ENCODE measurements at places on chromosomes 2 and 18.

GRCh38 chr2:29817801-29818680 is 103.3 kb downstream of the ALK start:
- no peak for DNase-seq

GRCh38 chr18:48544116-48544515 is 5.3 kb downstream of the CTIF start:
- no peak for DNase-seq

DNA sequence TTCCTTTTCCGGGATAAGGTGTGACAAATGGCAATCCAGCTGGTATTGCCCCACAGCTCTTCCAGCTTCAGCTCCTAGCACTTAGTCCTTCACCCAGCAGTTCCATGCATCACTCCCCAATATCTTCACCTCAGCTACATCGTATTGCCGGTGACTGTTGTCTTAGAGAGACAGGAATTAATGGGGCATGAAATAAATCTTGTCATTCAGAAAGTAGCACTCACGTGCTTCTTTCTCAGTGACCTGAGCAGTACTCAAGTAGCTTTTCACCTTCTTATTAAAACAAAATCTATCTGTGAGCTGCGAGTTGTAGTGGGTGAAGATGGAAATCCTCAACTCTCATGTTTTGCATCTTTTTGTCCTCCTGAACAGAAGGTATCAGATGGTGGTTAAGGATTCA is 72.8 kb downstream of the PTH2R start:
- DNase-seq, result no peak

DNA sequence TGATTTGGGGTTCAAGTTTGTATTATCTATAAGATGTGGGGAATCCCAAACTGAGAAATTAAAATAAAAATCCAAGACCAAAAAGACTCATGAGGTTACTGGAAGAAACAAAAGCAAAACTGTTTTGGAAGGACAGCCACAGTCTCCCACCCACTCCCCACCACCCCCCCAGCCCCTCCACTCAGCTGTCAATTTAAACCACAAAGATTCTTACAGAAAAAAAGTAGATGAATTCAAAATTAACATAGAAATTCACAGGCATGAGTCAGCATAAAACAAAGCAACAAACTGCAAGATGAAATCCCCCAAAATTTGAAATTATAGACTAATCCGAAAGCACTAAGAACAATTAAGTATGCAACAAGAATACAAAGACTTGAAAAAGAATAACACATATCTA is 12.1 kb downstream of the MAP4K3 start:
- no peak for DNase-seq

- DNase-seq, result no peak
These were observed 5.8 kb downstream of the DCDC2C start for GRCh38 chr2:3709225-3709624.

DNA sequence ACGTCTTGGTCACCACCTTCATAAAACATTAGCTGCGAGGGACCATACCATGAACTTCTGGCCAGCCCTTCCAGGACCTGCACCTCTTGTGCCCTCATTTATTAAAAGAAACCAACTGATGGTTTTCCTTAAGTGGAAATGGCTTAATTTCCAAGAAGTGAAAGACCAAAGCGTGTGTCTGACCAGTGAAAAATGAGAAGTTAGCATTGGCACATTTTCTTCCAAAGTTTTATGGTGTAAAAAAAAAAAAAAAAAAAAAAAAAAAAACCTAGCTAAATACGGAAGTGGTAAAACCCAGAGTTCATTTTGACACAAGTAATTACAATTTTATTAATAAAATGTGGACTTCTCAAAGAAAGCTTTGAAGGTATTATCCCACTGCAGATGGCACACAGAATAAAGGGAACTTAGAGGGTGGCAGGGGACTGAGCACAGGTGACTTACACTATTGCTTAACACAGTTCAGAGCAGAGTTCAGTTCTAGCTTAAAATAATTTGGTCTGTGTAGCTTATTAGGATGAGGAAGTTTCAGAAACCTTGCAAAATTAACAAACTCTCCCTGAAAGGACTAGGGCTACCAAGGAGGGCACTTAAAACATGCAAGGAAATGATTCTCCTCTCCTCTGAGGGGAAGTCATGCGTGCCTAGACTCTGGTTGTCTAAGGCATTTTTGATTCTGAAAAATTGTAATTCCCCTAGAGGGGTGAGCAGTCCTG is 42.2 kb upstream of the EPG5 start:
- DNase-seq, result no peak

- DNase-seq, result no peak
These were observed 223.3 kb downstream of the MC4R start for GRCh38 chr18:60149316-60149715.

- DNase-seq, result no peak
These were observed 210.3 kb downstream of the UBE2E3 start for GRCh38 chr2:181190711-181191110.

GRCh38 chr2:68710336-68710735 is 24.3 kb upstream of the ARHGAP25 start:
- no peak for DNase-seq

GRCh38 chr2:136019306-136019705 is 33.9 kb upstream of the DARS1 start:
- no peak for DNase-seq

- DNase-seq, result no peak
These were observed 59.1 kb downstream of the CABLES1 start for GRCh38 chr18:23194155-23194996.

- peak; percentile 65 for DNase-seq
These were observed 1.4 kb downstream of the PPM1G start for GRCh38 chr2:27407798-27408491.

DNA sequence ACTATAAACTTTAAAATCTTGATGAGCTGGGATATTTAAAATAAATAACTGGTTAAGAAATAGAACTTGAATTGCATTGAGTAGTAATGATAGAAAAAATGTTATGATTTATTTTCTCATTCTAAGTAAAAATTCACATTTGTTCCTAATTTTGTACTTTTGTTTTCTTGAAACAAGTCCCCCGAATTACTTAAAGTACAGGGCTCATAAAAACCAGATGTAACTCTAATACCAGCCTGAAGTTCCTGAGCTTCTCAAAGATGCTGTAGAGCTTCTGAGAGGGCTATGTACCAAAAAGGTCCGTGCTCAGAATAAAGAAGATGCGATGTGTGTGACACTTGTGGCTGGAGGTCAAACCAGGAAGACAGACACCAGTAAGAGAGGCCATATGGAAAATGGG is 116.1 kb upstream of the TACR1 start:
- no peak for DNase-seq

GRCh38 chr2:30649278-30649677 is 158.0 kb downstream of the CAPN13 start:
- no peak for DNase-seq

GRCh38 chr2:65231892-65232477 is 4.4 kb downstream of the ACTR2 start:
- DNase-seq, result no peak

DNA sequence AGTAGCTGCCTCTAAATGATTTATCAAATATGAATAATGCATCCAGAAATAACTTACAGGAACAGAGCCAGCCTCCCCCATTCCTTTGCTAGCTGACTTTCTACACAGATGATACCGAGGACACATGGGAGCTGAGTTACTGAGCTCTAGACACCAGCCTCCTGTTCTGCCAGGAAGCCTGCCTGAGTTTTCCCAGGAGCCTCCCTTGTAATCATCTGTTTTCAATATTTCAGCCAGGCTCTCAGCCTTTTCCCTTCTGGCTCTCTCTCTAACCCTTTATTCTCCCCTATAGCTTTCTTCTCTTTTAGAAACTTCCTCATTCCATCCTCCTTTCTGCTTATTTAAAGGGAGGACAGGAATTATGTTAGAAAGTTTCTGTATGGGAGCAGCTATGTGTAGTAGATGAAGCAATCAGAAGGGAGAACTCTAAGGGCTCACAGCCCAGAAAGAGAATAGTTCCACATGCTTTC is 911.6 kb downstream of the TDRD15 start:
- DNase-seq, result no peak

GRCh38 chr18:59414111-59414653 is 55.1 kb upstream of the LMAN1 start:
- DNase-seq, result no peak

DNA sequence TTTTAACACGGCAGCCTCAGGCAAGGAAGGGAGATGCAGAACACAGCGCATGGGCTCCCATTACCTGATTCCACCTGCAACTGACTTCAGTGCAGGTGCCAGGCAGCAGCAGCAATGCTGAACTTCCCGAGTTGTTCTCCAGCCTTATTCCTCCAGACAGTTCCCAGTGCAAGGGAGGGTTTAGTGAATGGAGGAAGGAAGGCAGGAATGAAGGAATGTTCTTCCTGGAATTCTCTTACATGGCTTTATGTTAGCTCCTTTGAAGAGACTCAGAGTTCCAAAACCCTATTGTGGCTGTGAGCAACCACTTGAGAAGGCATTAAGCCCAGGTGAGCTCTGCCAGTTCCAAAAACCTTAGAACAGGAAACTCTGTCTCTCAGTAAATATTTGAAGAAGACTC is 45.5 kb downstream of the SERPINB7 start:
- DNase-seq, result no peak

DNA sequence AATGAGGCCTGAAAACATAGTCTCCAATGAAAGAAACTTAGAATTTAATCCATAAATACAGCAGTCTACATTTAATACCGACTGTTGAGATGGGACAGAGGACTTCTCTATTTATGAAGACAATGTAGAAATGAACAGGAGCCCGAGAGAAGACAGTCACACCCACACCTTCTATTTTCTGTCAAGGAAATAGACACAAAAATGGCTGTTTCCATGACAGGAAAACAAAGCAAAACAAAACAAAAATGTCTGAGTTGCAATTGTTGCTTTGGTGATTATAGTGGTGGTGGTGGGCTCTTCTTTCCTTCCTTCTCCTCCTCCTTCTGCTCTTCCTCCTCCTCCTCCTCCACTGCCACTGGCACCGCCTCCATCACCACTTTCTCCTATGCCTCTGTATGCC is 72.3 kb upstream of the CCDC68 start:
- DNase-seq, result no peak

GRCh38 chr18:44679914-44680272 is 795 bp upstream of the SETBP1 start:
- DNase-seq, result peak; percentile 88

DNA sequence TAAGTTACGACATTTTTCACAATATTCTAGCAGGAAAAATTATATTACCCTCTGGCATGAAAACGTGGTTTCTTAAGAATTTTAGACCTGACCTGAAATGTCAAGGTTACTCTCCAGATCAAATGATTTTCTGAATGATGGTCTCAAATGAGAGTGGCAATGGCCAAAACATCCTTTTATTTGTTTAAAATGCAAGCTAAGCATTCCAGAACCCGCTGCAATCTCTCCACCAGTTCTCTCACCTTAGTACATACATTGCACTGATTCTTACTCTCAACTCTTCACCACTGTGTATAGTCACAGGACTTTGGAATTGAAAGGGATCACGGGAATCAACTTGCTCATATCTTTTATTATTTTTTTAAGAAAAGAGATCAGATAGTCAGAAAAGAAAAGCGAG is 391.6 kb upstream of the LRATD1 start:
- no peak for DNase-seq

DNA sequence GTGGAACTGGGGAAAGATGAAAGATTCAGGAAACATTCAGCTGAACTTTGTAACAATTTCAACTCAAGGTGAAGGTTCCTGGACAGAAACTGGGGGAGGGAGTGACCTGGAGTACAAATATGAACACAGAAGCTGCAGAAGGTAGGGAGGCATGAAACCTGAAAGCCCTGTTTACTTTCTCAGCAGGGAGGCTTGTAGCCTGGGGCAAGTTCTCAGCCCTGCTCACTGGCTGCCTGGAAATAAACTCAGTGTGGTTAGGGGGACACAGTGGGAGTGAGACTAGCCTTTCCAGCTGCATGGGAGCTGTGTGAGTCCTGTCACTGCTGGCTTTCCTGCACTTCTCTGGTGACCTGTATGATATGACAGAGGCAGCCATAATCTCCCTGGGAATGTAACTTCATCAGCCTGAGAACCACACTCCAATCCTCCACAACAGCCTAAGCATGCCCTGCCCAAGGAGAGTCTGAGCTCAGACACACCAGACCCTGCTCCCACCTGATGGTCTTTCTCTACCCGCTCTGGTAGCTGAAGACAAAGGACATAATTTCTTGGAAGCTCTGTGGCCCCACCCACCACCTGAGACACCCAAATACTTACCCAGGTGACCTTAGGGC is 77.0 kb downstream of the ZSWIM2 start:
- peak; percentile 87 for DNase-seq

- DNase-seq, result no peak
These were observed 73.2 kb downstream of the TNFRSF11A start for GRCh38 chr18:62398291-62398690.

GRCh38 chr2:149050188-149050587 is 11.7 kb downstream of the LYPD6B start:
- DNase-seq, result no peak

DNA sequence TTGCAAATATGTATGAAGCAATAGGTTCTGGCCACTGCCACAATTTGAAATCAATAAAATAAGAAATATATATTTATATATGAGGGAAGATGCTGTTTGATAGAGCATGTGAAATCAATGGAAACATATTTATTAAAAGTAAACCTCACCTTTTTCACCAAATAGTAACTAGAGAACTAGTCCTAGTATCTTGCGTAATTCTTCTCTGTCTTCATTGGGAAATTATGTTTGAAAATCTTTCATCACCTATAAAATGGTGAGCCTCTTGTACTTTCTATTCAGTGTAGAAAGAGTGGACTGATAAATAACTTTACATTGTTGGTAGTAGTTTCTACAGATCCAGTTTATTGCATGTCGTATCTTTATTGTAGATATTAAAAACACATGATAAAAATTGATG is 103.0 kb downstream of the CD226 start:
- no peak for DNase-seq

GRCh38 chr2:176461809-176462670 is 192.8 kb downstream of the MTX2 start:
- DNase-seq, result no peak

DNA sequence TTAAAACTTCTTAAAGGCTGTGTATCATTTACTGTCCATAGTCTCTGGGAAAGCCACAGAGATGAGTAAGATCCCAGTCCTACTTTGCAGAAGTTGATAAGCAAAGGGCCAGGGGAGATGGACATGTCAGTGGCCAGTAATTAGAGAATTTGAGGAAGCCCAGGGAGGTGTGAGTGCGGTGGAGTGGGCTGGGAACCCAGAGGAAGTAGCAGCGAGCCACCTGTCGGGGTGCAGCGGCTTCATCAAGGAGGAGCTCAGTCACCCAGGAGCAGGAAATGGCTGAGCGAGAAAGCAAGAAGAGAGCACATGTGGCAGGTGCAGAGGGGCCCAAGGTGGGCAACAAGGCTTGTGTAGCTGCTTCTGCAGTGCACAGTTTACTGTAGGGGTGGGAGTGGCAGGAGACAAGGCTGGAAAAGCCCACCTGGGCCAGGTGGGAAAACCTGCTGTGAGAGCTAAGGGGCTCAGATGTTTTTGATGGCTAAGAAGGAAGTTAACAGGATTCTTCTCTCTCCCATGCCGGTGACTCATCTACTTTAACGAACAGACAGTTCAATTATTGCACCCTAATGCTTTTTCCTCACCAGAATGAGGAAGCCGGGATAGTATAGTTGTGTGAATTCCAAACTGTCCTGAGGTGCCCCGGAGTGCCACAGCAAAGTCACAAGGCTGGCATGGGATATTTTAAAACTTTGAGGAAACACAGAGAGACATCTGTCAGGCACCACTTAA is 34.8 kb upstream of the MGAT5 start:
- DNase-seq, result no peak

Data from NCI-H146 (cell line).